Stromal cell of bone marrow (primary cell): ENCODE measurements at places on chromosomes 5 and 9.

DNA sequence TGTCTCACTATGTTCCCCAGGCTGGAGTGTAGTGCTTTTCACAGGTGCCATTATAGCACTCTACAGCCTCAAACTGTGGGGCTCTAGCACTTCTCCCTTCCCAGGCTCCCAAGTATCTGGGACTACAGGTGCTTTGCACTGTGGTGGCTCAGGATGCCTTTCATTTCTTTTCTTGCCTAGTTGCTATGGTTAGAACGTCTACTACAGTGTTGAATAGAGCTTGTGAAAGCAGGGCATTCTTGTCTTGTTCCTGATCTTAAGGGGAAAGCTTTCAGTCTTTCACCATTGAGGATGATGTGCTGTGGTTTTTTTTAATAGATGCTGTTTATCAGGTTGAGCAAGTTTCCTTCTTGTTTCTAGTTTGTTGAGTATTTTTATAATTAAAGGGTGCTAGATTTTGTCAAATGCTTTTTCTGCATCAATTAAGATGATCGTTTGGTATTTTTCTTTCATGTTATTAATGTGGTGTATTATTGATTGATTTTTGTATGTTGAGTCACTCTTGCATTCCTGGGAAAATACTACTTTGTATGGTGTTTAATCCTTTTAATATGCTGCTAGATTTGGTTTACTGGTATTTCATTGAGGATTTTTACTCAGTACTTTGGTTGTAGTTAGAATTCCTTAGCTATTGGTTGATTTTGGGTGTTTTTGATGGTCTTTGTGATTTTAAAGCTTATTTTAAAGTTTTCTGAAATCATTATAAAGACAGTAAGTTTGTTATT is 35.6 kb downstream of the GPBP1 start:
- DNase-seq: no peak

DNA sequence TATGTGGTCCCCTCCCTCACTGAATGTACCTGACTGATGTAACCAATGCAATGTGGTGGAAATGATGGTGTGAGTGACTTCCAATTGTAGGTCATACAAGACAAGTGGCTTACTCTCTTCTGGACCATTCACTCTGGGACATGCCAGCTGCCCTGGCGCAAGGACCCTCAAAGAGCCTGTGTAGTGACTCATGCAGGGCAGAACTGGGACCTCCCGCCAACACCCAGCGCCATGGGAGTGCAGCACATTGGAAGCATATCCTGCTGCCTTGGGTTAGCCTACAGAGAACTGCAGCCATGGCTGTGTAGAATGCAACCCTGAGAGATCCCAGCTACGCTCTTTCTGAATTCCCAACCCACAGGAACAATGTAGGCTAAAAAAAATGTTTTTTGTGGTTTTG is 90.0 kb upstream of the PANK3 start:
- no peak for DNase-seq

DNA sequence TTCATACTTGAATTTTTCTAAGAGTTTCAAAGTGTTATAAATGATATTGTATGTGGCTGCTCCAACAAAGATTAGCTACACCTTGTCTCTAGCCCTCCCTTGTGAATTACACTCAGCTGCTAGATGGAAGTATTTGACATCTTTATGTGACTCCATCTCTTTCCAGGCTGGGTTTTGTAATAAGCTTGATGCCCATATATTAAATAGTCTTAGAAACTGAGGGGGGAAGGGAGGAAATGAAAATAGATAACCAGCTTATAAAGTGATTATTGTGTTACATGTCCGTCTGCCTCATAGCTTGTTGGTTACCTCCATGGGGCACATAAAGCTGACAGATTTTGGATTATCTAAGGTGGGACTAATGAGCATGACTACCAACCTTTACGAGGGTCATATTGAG is 63.4 kb downstream of the CD180 start:
- no peak for DNase-seq

DNA sequence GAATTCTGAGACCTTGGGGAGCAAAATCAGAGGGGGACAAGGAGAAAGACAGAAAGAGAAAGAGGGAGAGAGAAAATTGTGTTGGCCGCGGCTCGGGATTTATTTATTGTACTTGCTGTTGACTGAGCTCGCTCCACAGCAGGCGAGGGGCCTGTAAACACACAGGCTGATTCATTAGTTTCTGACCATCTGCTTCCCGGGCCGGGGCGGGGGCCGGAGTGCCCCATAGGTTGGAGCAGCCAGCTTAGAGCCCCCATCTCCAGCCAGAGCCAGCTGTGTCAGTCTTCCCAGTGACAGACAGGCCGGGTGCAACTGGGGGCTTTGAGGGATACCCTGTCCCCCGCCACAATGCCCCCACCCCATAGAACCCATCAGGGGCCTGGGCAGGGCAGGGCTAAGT is 30.9 kb downstream of the NTNG2 start:
- no peak for DNase-seq

DNA sequence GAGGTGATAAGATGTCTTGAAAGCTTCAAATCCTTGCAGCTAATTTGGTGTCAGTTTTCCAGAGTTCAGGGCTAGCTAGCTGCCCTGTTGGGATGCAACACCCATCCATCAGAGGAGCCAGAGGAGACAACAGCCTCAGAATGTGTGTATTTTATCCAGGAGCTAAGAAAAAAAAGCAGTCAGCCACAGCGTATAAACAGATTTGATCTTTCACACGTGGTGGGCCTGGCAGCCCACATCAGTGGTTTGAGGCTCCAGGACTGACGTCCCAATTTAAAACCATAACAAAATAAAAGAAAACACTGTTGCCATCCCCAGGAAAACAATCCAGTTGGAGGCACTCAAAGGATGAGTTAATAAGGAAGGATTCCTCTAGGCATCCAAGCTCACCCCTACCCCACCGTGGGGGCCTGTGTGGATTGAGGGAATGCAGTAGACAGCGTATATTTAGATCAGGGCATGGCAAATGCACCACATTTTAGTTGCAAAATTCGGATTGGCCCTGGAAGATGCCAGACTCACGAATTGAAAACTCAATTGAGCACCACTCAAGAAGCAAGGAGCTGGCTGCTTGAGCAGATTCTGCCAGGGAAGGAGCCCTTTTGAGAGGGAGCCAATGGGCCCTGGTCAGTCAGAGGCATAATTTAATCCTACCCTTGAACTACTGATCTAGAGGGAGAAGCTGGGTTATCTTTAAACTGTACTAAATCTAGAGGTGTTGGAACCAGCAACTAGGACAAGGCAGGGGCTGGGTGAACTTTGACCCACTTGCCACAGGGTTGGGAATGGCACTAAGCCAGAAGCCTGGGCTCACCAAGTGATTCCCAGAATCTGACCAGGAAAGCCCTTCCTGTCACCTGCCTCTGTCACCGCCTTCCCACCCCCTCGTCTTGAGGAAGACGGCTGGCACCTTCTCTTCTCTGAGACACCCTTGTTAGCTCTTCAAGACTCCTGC is 17.5 kb downstream of the ADRA1B start:
- no peak for DNase-seq

DNA sequence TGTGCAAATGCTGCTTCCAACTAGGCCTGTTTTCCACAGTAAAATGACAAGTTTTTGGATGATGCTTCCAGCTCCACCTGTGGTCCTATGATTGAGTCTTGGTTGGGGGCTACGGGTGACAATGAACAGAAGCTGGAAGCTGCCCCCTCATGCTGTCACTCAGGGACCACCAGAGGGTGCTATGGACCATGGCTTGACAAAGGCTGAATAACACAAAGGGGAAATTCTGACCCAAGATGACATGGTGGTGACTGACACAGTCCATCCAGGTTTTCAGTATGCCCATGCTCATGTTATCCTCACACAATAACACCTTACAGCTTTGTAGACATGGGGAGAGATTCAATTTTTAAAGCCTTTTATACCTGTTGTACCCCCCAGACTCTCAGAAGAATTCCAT is 23.9 kb upstream of the SAP30L start:
- no peak for DNase-seq

GRCh38 chr9:109797006-109797405 is 17.0 kb downstream of the PALM2AKAP2 start:
- no peak for DNase-seq

GRCh38 chr5:902129-902916 is 9.6 kb downstream of the TRIP13 start:
- no peak for DNase-seq

GRCh38 chr9:22041775-22042174 is 32.7 kb upstream of the CDKN2B start:
- DNase-seq: no peak
